Stimulated activated CD4-positive, alpha-beta T cell treated with anti-CD3 and anti-CD28 coated beads, Interleukin-4, amount 100 ng/mL, for 48 hours (primary cell): ENCODE measurements at places on chromosomes 3 and 15.
A peak's percentile ranks its signal among the peaks of the same experiment; 100 is the strongest.

GRCh38 chr15:77487469-77487842 is 66.8 kb downstream of the HMG20A start:
- DNase-seq, result no peak

DNA sequence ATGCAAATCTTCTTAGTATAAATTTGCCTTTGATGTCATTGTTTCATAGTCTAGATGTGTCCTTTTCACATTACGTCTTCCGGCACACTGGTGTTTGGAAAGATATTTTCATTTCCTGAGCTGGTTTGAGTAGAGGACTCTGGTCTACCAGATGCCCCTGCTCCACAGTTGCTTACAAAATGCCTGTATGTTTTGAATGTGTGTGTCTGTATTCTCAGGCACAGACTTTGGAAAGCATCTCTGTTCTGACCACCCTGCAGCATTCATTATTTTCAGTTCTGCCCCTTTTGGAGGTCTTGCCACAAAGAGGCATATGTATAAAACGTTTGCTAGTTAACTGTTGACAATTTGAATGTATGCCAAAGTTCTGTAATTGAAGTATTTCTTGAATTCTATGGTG is 236.0 kb upstream of the GOLIM4 start:
- DNase-seq, result no peak

DNA sequence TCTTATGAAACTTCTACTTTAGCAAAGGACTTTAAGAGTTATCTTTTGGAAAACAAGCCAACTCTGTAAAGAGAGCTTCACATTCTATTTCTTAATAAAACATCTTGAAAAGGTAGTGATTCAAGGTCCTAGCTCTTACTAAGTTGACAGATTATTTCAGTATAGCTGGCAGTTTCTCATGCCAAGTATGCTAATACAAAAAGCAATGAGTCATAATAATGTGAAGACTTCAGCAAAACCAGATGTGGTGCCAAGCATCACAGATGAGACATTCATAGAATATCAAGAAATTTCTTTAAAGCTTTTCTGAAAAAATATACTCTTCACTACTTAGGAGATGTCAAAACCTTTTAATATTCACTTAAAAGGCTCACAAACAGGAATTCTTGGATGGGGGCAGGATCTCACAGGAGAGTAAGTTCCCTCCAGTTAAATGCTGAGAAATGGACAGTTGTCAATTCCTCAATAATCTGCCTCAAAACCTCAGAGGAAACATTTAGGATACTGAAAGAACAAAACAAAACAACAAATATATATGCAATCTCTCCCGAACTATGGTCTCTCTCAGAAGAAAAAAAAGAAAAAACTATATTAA is 45.6 kb downstream of the DCBLD2 start:
- no peak for DNase-seq

- peak; percentile 76 for DNase-seq
These were observed 57.8 kb upstream of the RYK start for GRCh38 chr3:134308350-134308891.

DNA sequence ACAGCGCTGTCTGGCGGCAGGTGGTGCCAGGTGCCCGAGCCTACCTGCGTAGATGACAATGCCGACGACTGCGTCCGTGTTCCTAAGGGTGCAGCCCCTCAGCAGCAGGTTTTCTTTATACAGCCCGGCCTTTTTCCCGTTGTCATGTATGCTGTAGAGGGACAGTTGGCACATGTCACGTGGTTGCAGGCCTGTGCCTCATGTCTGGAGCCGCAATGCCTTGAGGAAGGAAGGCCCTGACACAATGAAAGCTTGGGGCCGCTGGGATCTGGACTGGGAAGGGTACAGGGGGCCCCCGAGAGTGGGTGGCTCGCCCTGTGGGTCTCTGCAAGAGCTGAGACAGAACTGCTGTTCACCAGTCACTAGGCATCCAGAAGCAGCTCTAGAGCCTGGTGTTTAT is 136.0 kb downstream of the ATP10A start:
- no peak for DNase-seq

- no peak for DNase-seq
These were observed 125.5 kb upstream of the BHLHE40 start for GRCh38 chr3:4853749-4854140.

DNA sequence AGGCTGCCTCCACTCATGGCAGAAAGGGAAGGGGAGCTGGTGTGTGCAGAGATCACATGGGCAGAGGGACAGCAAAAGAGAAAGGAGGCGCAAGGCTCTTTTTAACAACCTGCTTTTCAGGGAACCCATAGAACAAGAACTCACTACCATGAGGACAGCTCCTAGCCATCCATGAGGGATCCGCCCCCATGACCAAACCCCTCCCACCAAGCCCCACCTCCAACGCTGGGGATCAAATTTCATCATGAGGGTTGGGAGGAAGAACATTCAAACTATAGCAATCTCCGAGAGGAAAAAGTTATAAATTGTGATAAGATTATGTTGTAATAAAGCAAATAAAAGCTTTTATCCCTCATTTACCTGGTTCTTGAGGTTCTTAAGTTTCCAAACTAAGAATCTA is 84.7 kb upstream of the LMCD1 start:
- DNase-seq, result no peak

GRCh38 chr3:134682196-134682880 is 31.5 kb upstream of the KY start:
- DNase-seq, result no peak

DNA sequence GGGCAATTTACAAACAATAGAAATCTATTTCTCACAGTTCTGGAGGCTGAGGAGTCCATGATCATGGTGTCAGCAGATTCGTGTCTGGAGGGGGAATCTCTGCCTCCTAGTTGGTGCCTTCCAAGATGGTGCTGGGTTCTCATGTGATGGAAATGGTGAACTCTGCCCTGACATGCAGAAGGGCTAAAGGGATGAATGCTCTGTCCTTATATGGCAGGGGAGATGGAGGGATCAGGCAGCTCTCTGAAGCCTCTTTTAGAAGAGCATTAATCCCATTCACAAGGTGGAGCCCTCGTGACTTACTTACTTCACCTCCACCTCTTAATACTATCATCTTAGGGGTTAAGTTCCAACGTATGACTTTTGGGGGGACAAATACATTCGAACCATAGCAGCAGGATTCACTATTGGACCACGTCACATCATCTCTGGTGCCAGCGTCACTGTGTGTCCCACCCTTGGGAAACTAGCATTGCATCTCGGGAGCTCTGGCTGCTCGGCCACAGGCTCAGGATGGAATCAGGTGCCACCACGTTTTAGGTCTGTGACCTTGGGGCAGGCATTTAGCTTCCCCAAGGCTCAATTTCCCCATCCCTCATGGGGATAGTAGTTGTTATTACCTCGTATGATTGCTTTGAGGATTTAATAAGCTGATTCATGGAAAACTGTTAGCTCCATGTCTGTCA is 53.0 kb downstream of the SV2B start:
- no peak for DNase-seq

DNA sequence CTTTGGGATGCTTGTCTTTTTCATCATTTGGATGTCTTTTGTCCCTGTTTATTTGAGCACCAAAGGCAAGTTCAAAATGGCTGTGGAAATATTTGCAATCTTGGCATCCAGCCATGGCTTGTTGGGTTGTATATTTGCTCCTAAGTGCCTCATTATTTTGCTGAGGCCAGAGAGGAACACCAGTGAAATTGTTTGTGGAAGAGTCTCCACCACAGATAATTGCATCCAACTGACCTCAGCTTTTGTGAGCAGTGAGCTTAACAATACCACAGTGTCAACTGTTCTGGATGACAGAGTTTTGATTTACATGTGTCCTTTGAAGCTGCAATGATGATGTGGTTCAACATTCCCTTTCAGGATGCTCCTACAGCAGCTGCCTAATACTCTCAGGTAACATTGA is 83.0 kb upstream of the KCNAB1 start:
- DNase-seq, result no peak

GRCh38 chr3:119716998-119717397 is 14.2 kb downstream of the CFAP91 start:
- no peak for DNase-seq

DNA sequence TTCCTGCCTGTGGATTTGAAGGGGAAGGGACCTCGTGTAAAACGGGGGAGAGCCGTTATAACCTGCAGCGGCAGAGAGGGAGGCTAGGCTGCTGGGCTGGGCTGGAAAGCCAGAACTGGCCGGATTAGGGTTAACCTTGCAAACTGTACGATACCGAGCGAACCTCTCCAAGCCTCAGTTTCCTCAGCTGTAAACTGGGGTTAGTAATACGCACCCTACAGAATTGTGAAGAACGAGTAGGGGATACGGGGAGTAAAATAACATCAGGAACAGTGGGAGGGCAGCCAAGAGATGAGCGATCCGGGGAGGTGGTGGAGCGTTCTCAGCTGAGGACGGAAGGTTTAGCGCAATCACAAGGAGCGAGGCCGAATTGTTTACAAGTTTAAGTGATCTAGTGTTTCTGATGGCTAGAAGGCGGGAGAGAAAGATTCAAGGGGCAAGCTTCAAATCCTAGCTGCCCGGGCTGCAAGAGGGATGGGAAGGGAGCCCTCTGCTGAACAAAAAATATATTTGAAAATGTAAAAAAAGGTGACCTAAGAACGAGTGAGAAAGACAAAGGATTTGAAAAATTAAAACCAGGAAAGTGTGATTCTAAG is 768 bp upstream of the SEMA5B start:
- DNase-seq, result no peak

DNA sequence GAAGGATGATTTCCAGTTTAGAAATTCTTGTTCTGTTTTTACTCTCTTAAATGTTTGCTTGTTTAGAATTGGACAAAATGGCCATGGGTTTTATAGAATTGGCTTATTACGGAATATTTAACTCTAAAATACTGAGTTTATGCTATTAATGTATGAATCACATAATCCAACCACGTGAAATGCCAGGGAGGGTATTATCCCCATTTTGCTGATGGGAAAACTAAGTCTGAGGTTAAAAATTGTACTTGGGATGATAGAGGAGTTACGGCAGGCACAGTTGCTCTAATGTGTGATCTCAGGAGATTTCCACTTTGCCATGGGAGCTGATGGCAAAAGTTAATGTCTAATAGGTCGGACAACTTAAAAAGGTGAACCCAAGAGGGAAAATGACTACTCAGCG is 194.4 kb downstream of the ITPR1 start:
- DNase-seq, result no peak

- DNase-seq, result no peak
These were observed 39.5 kb upstream of the MGA start for GRCh38 chr15:41620536-41621199.

DNA sequence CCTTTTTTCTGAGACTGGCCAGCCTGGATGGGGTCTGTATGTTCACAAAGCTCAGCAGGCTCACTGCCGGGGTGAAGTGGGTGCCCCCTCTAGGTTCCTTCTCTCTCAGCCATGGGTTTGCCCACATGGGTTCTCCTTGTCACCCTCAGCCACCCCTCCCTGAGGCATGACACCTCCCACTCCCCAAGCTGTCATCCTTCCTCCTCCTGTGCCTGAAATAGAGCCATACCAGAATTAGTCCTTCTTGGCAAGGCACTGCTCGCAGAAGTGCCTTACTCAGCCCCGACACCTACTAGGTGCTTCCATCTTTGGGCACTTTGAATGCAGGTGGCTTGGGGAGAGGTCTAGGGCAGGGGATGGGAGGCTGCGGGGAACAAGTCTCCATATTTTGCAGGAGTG is 62.9 kb upstream of the SEC13 start:
- no peak for DNase-seq

GRCh38 chr3:124094496-124094895 is 102.6 kb upstream of the ROPN1 start:
- no peak for DNase-seq

DNA sequence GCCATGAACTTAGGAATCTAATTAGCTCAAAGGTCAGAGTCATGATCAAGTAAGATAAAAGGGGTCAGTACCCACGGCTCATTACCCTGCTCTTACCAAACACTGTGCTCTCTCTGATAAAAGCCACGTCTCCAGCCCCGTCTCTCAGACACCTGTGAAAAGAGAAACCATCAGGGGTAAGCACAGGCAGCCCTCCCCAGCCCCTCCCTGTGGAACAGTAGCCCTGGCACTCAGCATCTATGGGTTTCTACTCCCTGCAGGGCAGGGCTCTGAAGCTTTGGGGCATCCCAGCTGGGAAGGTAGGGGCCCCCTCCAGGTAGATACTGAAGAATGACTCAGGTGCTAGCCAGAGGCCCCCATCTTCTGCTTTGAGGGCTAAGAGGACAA is 10.5 kb downstream of the LTF start:
- no peak for DNase-seq

DNA sequence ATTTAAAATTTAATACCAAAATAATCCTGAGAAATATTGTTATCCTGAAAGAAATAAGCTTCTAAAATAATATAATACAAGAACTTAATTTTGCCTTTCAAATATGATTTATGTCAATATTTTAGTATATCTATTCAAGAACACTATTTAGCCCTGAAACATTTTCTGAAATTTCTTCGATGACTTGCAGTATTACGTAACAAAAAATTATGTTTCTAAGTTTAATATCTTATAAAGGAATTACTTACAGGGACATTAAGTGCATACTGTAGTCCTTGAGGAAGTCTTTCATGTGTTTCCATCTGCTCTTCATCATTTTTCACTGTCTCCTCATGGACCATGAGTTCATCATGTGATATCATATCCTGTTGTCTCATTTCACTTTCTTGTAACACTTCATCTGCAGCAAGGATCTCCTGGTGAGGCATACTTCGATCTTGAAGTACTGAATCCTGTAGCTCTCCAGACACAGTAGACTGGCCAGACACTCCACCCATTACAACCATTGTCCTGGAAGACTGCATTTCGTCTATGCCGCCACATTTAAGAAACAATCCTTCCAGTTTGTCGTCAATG is 62.0 kb downstream of the ZNF148 start:
- DNase-seq, result no peak

DNA sequence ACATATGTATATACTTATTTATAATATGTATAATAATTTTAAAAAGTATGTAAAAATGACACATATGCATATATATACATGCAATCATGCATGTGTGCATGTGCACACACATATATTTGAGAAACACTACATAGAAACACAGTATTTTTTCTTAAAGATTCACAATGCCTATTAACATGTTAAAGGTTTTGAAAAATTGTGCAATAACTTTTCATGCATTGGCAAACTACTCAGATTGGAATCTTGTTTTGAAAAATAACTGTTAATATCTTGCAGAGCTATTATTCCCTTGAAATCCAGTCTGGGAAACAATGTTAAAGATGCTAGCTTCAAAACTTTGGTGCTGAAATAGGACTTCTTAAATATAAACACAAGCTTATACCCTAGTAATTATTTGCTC is 256.2 kb upstream of the P2RY1 start:
- DNase-seq, result no peak

DNA sequence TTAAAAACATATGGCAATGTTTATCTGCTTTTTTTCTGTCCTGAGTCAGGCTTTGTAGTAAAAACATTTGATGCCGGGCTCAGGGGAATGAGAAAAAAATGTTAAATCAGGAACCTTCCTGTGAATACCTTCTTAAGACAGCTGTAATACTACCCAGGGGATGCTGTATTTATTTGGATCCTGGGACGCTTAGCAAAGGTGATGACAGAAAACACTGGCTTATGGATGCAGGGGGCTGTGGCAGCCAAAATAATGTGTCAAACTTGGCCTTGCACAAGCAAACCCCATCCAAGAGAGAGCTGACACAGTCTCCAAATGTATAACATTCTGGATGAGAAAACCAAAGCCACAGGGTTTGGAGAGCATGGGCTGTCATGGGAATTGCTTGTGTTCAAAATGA is 438.2 kb upstream of the PROK2 start:
- DNase-seq, result no peak
